ENCODE measurements at places on chromosomes 16 and 17.
A peak's percentile ranks its signal among the peaks of the same experiment; 100 is the strongest.

DNA sequence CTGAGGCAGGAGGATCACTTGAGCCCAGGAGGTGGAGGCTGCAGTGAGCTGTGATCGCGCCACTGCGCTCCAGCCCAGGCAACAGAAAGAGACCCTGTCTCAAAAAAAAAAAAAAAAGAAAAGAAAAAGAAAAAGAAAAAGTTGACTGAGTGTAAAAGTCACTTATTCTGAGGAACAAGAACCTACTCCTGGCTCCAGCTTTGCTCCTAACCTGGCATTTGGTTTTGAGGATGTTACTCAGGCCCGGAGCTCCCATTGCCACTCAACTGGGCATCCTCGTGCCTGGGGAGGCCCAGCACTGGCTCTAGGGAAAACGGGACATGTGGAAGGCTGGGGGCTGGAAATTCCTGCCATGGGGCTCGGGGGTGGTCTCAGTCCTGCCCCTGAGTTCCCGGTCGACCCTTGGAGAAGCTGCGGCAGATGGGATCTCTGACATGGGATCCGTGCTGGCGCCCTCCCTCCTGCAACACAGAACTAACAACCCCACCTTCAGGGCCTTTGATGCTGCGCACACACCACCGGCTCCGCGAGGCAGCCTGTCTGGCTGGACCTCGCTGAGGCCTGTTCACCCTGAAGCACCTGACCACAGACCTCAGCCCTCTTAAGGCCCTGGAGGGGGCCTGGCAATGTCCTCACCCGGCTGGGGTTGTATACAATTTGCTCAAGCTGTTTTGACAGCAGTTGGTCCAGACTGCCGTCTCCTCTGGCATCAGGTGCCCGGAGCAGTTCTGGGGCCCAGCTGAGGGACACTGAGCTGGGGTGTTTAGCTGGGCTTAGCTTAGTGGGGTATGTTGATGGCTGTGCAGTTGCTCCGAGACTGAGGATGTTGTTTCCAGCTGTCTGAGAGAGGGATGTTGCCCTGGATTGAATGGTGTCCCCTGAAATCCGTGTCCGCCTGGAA is 12.3 kb downstream of the CD7 start:
- no peak for DNase-seq

GRCh38 chr16:85665929-85666328 is 22.8 kb downstream of the GINS2 start:
- DNase-seq: no peak

DNA sequence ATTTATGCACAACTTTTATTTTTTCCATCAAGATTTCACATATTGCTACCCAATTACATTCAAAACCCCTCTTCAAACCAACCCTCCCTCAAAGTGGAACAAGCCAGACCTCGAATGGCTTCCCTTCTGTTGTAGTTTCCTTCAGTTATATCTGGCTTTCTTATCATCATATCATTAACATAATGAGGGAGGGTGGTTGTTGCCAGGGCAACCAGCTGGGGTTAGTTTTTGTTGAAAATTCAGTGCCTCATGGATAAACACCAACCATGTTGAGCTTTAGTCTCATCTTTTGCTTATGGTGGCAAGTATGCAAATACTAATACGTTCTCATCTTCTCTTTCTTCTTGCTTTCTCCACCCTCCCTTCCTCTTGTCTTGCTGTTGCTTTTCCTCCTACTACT is 359.7 kb downstream of the CDH11 start:
- no peak for DNase-seq

GRCh38 chr16:48609652-48610029 is 339 bp downstream of the N4BP1 start:
- no peak for DNase-seq

DNA sequence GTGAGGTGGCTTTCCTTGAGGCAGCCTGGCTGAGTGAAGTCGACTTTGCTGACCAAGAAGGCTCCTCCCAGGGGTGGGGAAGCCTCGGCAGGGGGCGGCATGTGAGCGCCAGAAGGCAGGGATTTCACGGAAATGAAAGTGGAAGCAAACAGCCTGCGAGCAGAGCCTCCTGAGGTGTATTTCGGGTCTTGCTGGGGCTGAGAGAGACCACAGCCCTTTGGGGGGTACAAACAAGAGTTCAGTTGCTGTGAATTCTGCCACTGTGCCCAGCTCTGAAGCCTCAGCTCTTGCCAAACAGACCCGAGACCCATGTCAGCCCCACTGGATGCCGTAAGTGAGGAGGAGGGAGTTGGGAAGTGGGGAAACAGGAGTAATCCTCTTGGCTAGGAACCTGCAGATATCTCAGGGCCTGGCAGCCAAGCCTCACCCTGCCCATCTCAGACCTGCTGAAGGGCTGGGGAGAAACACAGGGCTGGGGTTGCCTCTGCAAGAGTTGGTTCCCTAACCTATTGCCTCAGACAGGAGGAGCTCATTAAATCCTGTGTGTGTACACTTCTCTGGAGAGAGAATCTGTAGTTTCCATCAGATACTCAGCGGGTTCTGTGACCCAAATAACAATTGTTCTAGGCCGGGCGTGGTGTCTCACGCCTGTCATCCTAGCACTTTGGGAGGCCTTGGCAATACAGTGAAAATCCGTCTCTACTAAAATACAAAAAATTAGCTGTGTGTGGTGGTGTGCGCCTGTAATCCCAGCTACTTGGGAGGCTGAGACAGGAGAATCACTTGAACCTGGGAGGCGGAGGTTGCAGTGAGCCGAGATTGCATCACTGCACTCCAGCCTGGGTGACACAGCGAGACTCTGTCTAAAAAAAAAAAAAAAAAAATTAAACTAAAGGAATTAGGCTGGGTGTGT is at the start of gene IFI35:
Gene IFI35, plus strand, starts transcription at position 146 of the 913 bp plus-strand sequence. Its CDS starts 164 bp downstream, at position 310.
- DNase-seq: peak; percentile 74

DNA sequence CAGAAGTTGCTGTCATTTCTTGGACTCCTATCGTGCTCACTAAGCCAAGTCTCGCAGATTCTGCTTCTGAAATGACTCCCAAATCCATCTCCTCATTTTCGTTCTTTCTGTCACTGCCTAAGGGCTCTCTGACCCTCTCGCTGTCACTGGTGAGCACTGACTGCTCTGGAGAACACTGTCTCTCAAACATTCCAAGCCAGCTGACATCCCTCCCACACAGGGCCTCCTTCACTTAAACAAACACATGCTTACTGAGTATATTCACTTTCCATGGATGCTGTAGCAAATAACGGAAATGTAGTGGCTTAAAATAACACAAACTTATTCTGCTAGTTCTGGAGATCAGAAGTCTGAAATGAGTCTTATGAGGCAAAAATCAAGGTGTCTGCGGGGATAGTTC is 18.8 kb downstream of the CACNG1 start:
- no peak for DNase-seq

GRCh38 chr17:20156196-20157000 is 147.2 kb downstream of the SPECC1 start:
- DNase-seq: no peak

GRCh38 chr16:9042533-9042932 is 48.9 kb upstream of the HAPSTR1 start:
- DNase-seq: no peak

- no peak for DNase-seq
These were observed 558.4 kb downstream of the MAF start for GRCh38 chr16:79042141-79042540.

DNA sequence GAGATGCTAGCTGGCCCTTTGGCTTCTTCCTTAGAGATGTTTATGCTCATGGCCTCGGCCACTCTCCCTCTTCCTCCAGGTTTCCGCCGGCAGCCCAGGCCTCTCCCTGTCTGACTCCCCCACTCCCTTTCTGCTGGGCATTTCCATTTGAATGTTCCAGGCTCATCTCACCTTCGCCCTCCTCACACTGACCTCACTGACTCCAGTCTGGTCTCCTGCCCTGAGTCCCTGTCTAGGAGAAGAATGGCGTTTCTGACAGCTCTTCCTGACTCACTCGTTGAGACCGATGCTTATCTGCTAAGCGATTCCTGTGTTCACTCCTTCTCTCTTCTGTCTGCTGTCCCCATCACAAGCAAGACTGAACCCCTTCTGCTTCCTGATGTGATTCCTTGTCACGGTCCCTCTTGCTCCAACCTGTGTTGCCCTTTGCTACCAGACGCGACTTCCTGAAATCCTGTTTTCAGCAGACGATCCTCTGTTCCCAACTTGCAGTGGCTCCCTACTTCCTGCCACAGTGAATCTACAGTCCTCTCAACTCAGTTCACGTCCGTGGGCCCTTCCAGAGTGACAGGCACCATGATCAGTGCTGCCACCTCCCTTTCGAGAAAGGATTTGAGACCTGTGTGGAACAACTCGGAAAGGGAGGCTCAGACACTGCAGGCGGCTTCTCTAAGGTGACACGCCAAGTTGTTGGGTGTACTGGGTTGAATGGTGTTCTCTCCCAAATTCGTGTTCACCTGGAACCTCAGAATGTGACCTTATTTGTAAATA is 176.4 kb downstream of the MSI2 start:
- no peak for DNase-seq

DNA sequence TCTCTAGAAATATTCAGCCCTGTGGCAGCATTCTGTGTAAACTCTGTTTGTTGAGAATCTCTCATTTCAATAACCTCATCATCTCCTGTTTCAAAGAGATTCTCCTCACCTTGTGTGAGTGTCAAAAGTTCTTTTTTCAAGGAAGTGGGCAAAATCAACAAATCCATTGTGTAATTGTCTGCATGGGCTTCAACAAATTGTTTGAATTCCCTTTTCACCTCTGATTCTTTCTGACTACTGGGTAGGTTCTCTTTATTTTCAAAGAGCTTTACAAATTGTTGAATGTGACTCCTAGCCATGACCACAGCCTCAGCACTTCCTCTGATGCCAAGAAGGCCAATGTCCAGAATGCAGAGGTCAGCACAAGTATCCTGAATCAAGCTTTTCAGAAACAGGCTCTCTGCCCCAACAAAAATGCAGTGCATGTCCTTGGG is 48.0 kb downstream of the N4BP1 start:
- DNase-seq: no peak

DNA sequence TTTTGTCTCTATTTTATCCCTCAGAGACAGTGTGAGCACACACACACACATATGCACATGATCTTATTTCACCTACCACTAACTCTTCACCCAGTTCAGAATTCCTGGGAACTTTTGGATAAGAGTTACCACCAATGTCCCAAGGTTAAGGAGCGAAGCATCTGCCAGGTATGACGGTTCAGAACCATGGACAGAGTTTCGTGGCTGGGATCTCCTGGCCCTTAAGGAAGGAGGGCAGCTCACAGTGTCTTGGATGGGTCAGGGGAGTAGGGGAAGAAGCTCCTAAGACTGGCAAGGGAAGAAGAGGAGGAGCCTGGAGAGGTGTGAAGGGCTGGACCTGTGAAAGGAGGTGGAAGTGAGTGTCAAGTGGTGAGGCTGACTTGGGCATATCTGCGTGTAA is 23.0 kb upstream of the TMEM132E start:
- no peak for DNase-seq

DNA sequence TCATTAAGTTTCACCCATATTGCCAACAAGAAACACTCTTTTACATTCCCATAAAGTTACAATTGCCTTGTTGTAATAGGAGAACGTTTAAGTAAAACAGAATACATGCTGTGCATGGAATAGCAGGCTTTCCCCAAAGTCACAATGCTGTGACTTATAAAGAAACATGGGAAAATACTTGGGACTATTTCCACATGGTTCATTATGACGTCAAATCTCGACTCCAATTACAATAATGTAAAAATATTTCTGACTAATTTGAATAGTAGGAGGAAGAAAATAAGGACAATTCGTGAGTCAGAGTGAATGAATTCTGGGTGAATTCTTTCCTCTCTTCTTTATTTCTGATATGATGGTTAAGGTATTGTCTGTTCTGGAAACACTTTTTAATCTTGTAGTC is 52.8 kb downstream of the CDH11 start:
- no peak for DNase-seq

GRCh38 chr16:66961065-66961744 is at the start of gene CES3:
CES3 (plus strand) TSS chr16:66961266; CDS start chr16:66961308, 42 bp downstream.
- no peak for DNase-seq

GRCh38 chr16:807347-808084 is 7.0 kb upstream of the GNG13 start:
- peak; percentile 80 for DNase-seq

GRCh38 chr16:17334096-17334495 is 136.7 kb downstream of the XYLT1 start:
- DNase-seq: no peak

- no peak for DNase-seq
These were observed 67.5 kb downstream of the SEC14L1 start for GRCh38 chr17:77208217-77208808.

GRCh38 chr16:65832679-65833078 is 533.8 kb upstream of the CDH5 start:
- DNase-seq: no peak

- DNase-seq: no peak
These were observed 163.3 kb downstream of the HS3ST2 start for GRCh38 chr16:22977294-22977697.

GRCh38 chr17:12459736-12460135 is 206.0 kb upstream of the MYOCD start:
- DNase-seq: no peak

GRCh38 chr16:23859713-23860269 is 24.0 kb downstream of the PRKCB start:
- no peak for DNase-seq

DNA sequence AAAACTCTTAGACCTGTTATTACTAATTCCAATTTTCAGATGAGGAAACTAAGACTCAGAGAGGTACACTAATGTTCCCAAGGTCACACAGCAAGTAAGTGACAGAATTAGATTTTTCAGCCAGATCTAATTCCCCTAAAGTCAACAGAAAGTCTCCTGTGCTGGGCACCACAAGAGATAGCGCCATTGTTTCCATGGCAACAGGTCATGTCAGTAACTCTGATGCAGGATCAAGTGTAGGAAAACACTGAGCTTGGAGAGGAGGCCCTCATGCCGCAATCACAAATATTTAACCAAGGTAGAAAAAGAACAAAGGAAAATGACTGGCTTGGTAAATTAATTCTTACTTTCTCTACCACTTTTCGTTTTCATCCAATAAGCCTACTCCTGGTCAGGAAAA is 166.0 kb upstream of the CDH13 start:
- no peak for DNase-seq

DNA sequence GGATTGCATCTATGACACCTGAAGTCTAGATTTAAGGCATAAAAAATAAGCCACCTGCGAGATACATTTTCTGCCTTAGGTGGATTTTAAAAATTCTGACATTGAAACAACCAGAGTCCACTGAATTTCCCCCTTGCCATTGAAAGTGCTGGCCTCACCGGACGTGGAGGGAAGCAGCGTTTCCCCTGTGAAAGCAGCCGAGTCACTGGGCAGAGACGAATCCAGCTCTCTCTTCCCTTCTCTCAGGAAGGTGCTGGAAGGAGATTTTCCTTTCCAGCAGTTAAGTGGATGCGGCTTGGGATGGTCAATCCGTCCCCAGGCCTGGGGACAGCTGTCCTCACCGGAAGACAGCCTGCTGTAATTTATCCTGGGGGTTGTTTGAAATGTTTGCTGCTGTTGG is 270.9 kb upstream of the FOXF1 start:
- no peak for DNase-seq

- no peak for DNase-seq
These were observed 5.7 kb upstream of the DHX8 start for GRCh38 chr17:43477832-43478634.

GRCh38 chr16:59632276-59632855 is 898.2 kb upstream of the GOT2 start:
- no peak for DNase-seq

GRCh38 chr16:82936941-82937551 is 310.3 kb downstream of the CDH13 start:
- no peak for DNase-seq

Measured in stimulated activated CD8-positive, alpha-beta memory T cell treated with anti-CD3 and anti-CD28 coated beads, Interleukin-4, amount 100 ng/mL, for 4 hours (primary cell).